ENCODE measurements at places on chromosomes 5 and 9.

- DNase-seq = no peak
Measured at GRCh38 chr5:67636091-67636490, 439.5 kb upstream of the CD180 start.

DNA sequence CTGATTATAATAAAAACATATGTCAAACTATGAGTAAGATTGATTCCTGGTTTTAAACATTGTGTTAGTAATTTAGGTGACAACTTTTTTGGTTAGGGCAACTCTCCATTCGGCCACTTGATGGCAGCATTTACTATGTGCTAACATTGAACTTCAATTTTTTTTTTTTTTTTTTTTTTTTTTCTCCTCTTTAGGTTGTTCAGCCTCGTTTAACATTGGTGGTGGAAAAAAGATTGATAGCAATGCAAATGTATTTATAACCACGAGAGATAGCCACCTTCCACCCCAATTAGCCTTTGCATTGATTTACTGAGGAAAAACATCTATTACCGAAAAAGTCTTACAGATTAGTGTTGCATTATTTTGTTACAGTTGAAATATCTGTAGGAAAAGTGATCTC is 159.1 kb downstream of the CSNK1G3 start:
- no peak for DNase-seq

DNA sequence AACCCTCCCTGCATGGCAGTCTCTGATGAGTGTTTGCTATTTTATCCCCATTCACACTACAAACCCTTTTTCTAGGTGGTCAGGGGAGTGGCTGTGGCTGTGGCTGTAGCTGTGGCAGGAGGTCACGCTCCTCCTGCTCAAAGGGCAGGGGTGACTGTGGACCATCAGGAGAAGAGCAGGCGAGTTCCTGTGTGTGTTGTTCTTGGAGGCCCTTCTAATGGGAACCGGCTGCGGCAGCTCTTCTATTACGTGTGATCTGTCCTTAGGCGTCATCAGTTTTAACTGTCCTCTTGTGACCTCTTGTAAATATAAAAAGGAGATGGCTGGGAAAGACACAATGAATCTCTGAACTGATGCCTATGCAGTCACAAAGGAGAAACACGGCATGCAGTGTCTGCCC is 65.1 kb downstream of the ANKH start:
- no peak for DNase-seq

- DNase-seq = no peak
Measured at GRCh38 chr9:120714846-120715388, 647 bp upstream of the MEGF9 start.

DNA sequence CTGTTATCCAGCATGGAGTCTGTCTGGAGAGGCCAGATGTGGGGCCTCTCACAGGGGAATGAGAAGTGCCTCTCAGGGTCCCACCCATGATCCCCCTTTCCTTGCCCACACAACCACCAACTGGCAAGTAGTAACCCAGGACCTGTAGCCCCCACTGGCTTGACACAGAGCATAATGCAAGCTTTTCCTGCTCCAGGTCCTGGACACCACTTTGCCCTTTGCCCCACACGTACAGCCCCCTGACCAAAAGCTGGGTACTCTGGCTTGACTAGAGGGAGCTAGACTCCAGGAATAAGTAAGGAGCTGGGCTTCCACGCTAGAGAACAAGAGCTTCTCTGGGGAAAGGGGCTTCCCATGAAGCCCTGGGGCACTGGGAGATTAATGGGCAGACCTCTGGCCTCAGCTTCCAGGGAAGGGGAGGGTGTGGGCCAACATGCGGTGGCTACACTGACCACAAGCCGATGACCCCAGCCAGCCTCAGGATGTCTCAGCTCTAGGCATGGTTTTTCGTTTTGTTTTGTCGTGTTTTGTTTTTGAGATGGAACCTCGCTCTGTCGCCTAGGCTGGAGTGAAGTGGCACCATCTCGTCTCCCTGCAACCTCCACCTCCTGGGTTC is 109.5 kb downstream of the C9orf50 start:
- no peak for DNase-seq

GRCh38 chr5:157476702-157477408 is 16.8 kb downstream of the NIPAL4 start:
- DNase-seq = no peak

- no peak for DNase-seq
Measured at GRCh38 chr5:50646591-50646990, 19.8 kb upstream of the PARP8 start.

DNA sequence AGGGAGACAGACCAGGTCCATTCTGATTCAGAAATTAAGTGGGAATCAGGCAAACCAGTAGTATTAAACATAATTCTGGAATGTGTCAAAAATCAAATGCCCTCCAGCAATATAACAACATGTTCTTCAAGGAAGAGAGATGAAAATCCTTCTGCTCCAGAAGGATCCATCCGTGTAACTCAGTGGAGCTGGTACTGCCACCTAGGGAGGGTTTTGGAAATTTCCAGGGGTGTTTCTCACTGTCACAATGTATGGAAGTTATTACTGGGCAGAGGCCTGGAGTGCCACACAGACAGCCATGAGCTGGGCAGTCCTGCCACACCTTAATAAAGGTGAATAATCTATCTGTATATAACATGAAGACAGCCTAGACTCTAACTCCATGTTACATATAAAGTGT is 87.5 kb downstream of the TTLL11 start:
- no peak for DNase-seq

GRCh38 chr5:72531496-72532190 is 24.4 kb upstream of the ZNF366 start:
- DNase-seq = no peak

- DNase-seq = peak; percentile 45
Measured at GRCh38 chr9:97038611-97039513, at the start of gene CTSV. Gene CTSV (minus strand): TSS chr9:97039142. CDS start chr9:97038043, 1,099 bp downstream.

DNA sequence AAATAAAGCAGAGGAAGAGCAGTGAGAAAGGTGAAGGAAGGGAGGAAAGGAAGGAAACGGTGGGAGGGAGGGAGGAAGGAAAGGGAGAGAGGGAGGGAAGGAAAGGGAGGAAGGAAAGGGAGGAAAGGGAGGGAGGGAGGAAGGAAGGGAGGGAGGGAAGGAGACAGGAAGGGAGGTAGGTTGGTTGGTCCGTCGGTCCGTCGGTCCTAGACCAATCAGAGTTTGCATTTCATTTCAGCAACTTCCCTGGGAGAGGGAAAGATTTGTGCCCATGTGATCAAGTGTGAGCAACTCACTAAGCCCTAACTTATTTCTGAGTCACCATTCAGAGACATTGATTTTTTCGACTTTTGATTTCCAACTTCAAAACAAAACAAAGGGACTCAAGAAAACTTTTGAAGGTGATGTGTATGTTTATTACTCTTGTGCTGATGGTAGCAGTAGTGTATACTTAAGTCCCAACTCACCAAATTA is 18.8 kb downstream of the NANS start:
- no peak for DNase-seq

- DNase-seq = no peak
Measured at GRCh38 chr9:3099646-3100045, 255.8 kb upstream of the PUM3 start.

DNA sequence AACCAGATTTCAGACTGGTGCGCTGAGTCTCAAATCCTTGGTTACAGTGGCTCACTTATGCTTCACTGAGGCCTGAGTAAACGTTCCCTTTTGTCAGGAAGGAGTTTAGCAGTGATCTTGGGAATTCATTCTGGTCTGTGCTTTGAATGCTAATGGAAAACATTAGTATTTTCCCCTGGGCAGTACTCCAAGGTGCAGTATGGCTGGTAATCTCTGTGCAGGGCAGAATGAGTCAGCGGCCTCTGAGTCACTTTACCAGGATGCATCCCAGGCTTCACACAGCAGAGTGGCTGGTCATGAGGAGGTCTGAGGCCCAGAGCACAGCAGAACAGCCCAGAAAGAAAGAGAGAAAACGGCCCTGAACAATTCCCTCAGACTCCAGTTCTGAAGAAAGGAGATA is 54.0 kb downstream of the PCA3 start:
- DNase-seq = no peak

DNA sequence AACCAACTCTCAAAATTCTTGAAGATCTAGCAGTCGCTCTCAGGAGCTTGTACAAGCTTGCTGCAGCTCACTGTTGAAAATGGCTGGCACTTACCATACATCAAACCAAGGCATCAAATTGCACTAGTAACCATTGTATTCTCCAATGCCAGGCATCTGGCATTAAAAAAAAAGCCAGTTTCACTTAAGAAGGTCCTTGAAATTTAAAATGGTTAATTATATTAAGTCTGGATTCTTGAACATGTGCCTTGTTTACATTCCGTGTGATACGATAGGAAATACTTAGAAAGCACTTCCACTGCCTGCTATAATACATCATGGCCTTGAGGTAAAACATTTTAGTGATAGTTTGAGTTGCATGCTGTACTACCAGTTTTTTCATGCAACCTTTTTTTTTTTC is 300.7 kb downstream of the KDM4C start:
- no peak for DNase-seq

GRCh38 chr9:114732823-114733222 is 50.8 kb upstream of the TEX48 start:
- DNase-seq = no peak

DNA sequence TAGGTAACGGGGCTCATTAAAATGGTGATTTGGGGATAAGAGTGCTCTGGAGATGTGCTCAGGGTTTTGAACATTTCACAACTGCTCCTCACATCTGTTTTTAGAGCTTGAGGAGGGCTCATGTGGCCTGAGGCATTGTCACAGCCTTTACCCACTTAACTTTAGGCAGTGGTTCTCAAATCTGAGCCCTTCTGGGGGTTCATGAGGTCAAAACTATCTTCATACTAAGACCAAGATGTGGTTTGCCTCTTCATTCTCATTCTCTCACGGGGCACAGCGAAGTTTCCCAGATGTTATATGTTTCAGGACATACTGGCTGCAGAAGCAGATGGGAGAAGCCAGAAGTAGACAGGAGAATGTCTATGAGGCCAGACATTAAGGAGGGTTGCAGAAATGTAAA is 38.4 kb downstream of the STXBP1 start:
- DNase-seq = no peak

- DNase-seq = no peak
Measured at GRCh38 chr5:170307575-170308465, 10.2 kb upstream of the LCP2 start.

DNA sequence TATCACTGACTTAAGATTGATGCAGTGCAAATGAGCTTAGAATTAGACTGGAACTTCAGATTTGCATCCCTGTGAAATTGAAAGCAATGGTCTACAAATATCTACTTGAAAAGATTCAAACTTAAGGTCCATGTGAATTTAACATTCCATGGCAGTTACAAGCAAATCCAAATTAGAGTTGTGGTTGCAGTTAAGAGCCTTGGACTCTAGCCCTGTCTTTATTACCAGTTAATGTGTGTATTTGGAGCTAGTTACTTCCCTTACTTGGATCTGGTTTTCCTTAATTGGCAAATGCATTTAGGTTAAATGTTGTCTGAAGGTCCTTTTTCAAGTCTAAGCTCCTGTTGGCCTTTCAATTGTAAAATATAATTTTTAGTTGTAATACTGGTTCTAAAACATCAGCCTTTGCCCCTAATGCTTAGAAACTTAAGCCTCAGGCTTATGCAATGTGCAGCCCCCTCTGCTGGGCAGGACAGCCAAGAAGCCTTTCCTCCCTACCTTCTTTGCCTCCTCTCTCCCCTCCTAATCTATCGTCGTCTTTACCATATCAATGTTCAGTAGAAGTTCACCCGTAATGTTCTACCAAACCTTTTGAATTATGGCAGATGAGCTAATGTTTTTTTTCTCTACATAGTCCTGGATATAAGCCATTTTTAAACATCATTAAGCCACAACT is 59.5 kb downstream of the ERMP1 start:
- no peak for DNase-seq

- DNase-seq = no peak
Measured at GRCh38 chr5:157965989-157966388, 107.0 kb upstream of the CLINT1 start.

- DNase-seq = no peak
Measured at GRCh38 chr5:3122985-3123762, 371.7 kb upstream of the IRX2 start.

- no peak for DNase-seq
Measured at GRCh38 chr5:132020568-132021339, 9.3 kb upstream of the ACSL6 start.

- DNase-seq = no peak
Measured at GRCh38 chr9:3824581-3824980, 298.8 kb upstream of the RFX3 start.

DNA sequence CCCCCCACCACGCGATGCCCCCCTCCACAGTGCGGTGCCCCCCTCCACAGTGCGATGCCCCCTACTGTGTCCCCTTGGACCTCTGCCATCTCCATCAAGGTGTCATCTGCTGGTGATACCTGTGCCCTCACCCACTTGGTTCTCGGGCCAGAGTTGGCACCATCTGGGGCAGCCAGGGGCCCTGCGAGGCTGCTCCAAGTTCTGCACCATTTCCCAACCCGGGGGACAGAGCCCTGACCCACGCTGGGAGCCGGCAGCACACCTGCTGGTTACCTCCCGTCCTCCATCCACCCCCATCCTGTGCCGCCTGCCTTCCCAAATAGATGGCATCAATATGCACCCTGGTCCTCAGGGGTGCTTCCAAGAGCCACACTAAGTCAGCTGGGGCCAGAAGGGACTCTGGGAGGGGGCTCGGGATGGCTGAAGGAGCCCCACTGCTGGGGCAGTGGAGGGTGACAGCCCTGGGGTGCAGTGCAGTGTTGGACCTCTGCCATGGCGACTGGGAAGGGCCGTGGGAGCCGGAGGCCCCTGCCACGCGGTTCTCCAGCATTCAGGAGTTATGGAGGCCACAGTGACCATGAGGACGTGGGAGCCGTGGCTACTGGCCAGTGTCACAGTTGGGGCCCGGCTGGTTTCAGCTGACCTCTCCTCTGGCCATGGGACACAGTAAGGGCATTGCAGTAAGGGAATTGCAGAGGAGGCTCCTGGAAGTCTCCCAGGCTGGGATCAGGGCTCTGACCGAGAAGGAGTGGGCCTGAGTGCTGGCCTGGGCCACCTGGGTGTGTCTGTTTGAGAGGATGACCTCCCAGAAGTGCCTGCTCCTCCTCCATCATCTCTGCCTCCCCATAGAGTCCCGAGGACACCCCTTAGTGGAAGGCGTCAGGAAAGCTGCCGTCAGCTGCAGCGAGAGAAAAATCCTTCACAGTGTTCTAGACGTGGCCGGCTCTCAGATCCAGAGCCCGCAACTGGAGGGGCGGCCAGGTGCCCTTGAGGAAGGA is 44.2 kb upstream of the NOTCH1 start:
- no peak for DNase-seq

- DNase-seq = no peak
Measured at GRCh38 chr5:160312134-160312959, at the start of gene CCNJL. Gene CCNJL (minus strand): TSS chr5:160312564. CDS start chr5:160311923, 641 bp downstream.

DNA sequence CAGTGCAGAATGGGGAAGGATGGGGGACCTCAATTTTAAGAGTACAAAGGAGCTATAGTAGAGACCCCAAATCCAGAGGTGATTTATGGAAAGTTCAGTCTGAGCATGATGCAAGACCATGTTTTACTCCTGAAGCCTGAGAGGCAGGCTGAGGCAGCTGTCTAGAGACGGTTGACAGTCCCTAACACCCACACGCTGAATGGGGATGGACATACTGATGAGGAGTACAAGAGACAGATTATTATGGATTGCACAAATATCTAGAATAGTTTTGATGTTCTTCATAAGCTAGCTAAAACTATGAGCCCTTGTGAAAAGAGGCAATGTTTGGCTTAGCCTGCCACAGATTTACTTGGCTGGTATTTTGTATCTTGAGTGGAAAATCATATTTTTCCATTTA is 64.5 kb downstream of the PRR16 start:
- DNase-seq = no peak

- DNase-seq = no peak
Measured at GRCh38 chr5:377326-377981, 55.9 kb downstream of the AHRR start.

GRCh38 chr9:7402334-7403027 is 397.1 kb downstream of the DMAC1 start:
- DNase-seq = no peak

GRCh38 chr5:84494453-84494852 is 109.8 kb upstream of the EDIL3 start:
- no peak for DNase-seq

Measured in stimulated activated CD4-positive, alpha-beta T cell treated with anti-CD3 and anti-CD28 coated beads, TNF-alpha, amount 100 ng/mL, for 1 hour (primary cell).